ENCODE measurements at places on chromosomes 2 and 18.

- DNase-seq, result no peak
Measured at GRCh38 chr2:217114117-217114516, 254.3 kb upstream of the TNP1 start.

- no peak for DNase-seq
Measured at GRCh38 chr2:49359721-49360406, 205.5 kb upstream of the FSHR start.

GRCh38 chr2:112577756-112578155, 6.7 kb upstream of the CHCHD5 start:
- DNase-seq, result no peak

GRCh38 chr2:50345701-50346591, 686.0 kb downstream of the NRXN1 start:
- no peak for DNase-seq

- DNase-seq, result no peak
Measured at GRCh38 chr2:239160226-239161143, 240.3 kb downstream of the HDAC4 start.

GRCh38 chr2:226669249-226669648, 130.4 kb downstream of the IRS1 start:
- no peak for DNase-seq

DNA sequence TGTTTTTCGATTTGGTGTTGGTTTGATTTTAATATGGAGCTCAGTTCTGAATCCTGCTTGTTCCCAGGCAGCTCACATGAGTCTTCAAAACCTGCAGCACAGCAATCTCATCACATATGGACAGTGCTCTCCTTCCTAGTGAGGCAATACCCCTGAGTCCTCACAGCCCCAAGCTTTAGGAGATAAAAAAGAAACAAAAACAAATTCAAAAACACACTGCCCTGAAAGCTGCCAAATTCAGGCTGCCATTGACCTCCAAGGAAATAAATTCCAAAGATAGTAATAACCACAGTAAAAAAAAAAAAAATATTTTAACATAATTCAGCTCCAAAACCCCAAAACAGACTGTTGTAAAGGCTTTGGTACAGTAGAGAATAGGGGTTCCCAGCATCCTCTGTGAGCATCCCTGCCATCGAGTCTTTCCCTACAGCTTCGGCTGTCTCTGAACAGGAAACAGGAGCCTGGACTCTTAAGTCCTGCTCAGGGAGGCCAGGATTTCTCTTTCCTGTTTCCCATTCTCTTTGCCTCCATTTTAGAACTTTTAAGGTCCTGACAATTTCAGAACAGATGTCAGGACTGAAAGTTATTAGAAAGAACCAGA, 14.7 kb upstream of the SP3 start:
- DNase-seq, result no peak

GRCh38 chr2:111039628-111040383, 80.9 kb upstream of the BCL2L11 start:
- DNase-seq, result no peak

DNA sequence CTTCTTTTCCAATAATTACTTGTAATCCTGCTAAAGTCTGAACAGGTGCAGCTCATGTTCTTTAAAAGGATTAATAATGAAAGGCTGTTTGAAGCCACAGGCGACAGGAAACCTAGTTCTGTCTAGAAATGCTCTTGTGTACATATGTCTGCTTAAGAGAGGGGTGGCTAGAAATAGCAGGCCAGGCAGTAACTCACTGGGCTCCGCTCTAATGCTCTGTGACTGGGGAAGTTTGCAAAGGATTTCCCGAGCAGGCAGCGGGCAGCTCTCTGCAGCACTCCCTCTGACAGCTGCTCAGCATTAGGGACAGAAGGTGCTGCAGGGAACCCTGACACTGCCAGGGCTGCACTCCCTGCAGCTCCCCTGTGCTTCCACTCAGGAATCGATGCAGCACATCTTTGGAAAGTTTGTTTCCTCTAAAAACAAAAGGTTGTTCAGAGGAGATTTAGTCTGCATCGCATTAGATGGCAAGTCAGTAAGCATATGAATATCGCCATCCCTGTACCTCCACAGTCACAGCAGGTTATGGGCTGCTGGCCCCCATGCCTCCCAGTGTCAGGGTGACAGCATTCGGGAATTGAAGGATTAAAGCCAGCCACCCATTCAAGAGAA, 33.1 kb upstream of the TTC39C start:
- peak; percentile 78 for DNase-seq

DNA sequence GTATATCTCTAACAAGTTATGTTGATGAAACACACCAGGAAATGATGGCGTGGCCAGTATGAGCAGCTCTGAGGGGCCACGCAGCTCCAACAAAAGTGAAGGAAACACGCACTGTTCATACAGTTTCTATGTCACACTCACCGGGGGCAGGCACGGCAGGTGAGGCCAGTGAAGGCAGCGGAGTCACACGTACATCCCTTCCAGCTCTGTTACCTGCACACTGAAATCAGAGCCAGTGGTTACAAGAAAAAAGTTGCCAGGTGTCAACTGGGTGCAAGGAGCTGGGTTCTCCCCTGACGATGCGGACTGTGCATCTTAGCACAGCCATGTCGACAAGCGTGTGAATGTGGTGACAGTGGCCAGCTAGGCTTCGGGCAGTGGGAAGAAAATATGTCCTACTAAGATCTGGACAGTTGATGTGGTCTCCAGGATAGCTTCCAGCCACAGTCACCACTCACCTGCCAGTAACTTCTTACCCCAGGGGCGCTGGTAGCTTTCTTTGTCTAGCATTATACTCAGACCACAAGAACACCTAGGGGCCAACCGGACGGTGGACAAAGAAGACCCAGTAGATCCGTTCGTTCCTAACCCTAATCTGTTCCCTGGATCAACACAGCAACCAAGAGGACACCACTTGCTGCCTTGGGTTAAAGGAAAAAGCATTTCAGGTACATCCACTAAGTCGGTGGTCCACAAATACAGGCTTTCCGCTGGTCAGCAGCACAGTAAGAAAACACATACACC, 10.1 kb downstream of the HJURP start:
- no peak for DNase-seq

GRCh38 chr18:26185267-26185666, 41.0 kb upstream of the TAF4B start:
- no peak for DNase-seq

GRCh38 chr2:29000481-29000880, 19.4 kb downstream of the TOGARAM2 start:
- DNase-seq, result peak; percentile 71

Measured in GM12865 (cell line).